ENCODE measurements at places on chromosomes 3 and 15.
A peak's percentile ranks its signal among the peaks of the same experiment; 100 is the strongest.

DNA sequence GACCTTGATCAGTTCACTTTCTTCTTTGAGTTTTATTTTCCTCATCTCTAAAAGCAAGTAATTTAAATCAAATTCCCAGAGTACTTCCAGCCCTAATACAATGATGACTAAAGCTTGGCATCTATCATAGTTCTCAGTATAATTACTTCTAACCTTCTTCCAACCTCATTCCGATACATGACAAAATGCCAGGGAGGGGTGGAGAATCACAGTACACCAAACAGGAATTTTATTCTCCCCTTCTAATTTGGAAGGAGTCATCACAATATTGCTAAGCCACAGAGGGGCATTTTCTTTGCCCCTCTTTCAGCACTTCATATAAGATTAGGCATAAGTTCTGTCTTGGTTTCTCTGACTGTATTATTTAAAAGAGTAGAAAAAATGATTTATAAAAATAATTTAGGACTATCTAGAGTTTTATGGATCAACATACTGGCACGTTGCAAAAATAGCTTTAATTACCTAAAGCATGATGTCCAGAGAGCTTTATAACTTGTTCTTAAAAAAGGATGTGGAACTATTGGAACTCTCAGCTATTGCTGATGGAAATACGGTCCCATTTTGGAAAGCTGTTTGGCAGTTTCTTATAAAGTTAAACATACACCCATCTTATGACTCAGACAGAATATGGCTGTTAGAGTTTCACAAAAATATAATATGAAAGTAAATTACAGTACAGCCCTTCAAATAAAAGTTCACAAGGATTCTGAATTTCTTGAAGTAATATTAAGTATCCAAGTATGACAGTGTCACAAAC, 86.9 kb upstream of the UBE2E2 start:
- DNase-seq = no peak

GRCh38 chr15:37028625-37029296, 71.6 kb downstream of the MEIS2 start:
- DNase-seq = no peak

DNA sequence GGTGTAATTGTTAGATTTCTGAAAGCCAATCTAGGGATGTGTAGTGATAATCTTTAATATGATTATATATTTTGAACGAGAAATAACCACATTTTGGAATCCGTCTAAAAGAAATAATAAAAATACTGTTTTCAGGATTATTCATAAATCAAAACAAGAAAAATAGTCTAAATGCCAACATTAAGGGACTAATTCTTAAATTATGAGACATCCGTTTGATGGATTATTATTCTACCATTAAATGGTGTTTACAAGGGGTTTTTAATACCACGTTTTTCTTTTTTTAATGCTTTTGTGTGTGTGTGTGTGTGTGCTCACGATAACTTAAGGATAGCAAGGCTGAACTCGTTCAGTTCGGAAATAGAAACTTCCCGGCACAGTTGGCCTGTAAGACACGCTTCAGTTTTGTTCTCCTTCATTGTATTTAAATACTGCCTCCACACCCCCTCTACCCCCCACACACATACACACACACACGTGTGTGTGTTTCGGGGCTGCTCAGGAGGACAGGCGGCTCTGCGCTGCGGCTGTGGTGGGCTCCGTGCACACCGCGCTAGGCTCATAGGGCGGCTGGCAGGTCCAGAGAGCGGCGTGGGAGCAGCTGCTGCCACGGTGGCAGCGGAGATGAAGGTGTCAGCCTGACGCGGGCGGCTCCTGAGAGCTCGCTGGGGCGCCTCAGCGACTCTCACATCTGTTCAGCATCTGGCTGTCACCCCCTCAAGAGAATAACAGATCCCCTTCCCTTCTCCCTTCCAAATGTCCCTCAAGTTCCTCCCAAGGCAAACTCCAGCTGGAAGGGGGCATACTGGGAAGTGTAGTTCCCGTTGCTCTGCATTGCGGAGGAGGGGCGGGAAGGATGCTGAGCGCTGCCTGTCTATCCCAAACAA, 23.0 kb upstream of the ANP32A start:
- no peak for DNase-seq

DNA sequence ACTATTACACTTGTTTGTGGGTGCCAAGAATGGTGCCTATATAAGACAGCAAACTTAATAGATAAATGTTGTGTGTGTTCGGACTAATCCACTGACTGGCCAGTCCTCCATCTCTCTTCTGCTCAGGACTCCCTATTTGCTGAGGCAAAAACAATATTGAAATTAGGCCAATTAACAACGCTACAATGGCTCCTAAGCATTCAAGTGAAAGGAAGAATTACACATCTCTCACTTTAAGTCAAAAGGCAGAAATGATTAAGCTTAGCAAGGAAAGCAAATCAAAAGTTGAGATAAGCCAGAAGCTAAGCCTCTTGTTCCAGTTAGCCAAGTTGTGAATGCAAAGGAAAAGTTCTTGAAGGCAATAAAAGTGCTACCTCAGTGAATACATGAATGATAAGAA, 126.9 kb downstream of the CCNL1 start:
- DNase-seq = no peak

GRCh38 chr3:1942781-1943180, 155.9 kb upstream of the CNTN4 start:
- no peak for DNase-seq

GRCh38 chr3:3798631-3799113, 559 bp upstream of the LRRN1 start:
- no peak for DNase-seq

DNA sequence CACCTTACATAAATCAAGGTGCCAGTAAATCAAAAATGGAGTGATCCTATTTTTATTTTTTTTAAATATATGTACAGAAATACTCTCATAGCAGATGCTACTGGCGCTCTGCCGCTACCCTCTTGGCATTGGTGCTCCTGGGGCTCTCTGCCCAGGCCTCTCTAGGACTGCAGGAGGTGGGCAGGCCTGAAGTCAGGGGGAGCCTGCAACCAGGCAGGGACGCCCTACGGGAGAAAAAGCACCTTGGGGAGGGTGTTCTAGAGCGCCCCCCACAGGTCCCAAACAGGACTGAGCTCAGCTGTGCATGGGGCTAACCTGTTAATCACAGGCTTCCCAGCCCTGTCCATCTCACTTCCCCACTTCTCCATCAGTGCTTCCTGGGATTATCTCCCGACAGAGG, 192.5 kb downstream of the SHQ1 start:
- no peak for DNase-seq

GRCh38 chr3:25820366-25820765, 30.5 kb downstream of the OXSM start:
- DNase-seq = no peak

DNA sequence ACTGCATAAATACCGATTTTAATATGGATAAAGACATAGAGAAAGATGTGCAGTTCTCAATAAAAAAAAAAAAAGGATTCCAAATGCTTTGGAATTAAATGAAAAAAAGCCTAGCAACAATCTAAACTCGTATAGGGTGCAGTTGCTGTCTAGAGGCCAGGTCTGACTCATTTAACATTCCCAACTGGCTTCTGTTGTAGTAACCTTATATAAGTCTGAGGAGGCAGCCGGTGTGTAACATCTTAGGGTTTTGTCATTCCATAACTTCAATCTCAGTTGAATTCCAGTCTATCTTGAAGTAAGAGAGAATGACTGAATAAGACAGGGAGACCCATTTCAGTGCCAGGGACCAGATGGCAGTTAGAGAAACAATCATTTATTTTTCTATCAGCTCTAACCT, 6.5 kb downstream of the PDCD10 start:
- DNase-seq = peak; percentile 4
